ENCODE measurements at places on chromosomes 5 and 9.

- DNase-seq: peak; percentile 23
These were observed 41.9 kb downstream of the TNFAIP8 start for GRCh38 chr5:119397518-119398380.

- no peak for DNase-seq
These were observed 21.8 kb downstream of the LURAP1L start for GRCh38 chr9:12796601-12797000.

DNA sequence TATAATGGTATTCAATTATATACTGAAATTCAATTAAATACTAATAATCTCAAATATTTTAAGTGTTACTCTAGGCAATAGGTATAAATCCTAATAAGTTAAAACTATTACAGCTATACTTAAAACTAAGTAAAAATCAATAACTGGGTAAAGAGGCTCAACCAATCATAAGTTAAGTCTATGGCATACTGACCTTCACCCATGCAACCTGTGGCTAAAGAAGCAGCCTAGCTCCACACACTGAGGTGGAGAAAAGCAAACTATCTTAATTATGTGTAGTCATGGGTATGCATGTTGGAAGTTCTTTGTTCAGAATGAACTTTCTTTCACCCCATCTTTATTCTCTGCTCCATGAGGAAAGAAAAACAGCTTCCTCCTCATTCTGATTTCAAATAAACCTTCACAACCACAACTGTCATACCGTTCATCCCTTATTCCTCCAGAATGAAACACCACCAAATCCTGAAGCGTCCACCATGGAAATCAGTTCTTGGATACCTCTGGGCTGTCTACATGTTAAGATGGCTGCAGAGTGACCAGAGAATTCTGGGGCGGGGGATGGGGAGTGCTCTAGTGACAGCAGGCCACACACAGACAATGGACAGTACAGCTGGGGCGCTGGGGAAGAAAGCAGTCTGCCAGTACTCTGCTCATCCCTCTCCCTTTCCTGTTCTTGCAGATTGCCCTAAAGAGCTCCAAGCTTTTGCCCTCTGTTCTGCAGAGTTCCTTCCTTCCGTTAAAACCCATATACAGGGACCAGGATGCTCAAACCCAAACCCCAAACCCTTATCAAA lies 62.3 kb downstream of the RIGI start:
- no peak for DNase-seq

GRCh38 chr5:6843821-6844220 lies 130.6 kb downstream of the TENT4A start:
- no peak for DNase-seq

GRCh38 chr5:68502531-68502930 lies 287.0 kb downstream of the PIK3R1 start:
- no peak for DNase-seq

DNA sequence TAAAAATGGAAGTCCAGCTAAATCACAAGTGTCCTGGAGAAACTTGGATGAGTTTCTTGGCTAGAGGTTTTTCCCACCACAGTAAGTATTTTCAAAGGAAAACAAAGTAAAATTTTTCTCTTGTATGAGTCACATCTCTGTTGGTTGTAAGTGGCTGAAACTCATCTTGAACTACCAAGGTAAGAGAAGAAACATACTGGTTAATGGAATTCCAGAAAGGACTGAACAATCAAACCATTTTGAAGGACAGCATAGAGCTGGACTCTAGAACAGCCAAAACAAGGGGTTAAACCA lies 102.8 kb upstream of the CDKN2B start:
- peak; percentile 87 for DNase-seq

- DNase-seq: peak; percentile 42
These were observed 110.4 kb upstream of the LIFR start for GRCh38 chr5:38666668-38667498.

- no peak for DNase-seq
These were observed 369.0 kb downstream of the MAT2B start for GRCh38 chr5:163874431-163874830.

- DNase-seq: no peak
These were observed 51.5 kb downstream of the MRPS30 start for GRCh38 chr5:44860267-44860666.

DNA sequence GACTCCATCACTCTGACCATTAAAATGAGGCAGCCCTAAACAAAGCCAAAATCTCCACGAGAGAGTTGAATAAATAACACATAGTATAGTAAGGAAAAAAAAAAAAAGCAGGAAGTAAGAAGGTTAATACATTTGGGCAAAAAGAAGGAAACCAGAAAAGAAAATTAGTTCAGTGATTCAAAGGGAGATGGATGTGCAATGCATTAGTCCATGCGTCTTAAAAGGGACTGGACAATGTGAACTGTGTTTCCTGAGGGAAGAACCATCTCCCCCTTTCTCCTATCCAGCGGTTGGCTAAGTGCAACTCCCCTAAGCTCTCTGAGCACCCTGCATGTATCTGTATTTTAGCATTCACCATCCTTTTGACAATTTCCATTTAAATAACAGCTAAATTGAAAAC lies 1.4 kb downstream of the ANKRA2 start:
- no peak for DNase-seq

GRCh38 chr9:88508326-88508725 lies 26.7 kb upstream of the NXNL2 start:
- no peak for DNase-seq

DNA sequence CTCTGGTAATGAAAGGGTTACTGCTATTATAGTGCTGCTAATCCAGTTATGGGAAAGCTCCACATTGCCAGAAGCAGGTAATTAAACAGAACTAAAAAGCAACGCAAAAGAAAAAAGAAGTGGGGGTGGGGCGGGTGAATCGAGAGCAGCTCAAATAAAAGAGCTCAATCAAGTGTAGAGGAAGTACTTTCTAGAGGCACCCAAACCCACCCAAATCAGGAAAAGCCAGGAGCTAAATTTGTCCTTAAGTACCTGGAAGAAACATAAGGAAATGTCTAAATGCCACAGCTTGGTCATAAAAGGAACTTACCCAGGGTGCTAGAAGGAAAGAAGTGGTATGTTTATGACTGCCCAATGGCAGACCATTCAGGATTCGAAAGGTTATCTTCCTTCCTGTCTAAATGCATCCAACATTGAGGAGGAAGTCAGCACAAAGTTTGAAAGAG lies 2.4 kb upstream of the RNF145 start:
- DNase-seq: no peak

GRCh38 chr5:173598686-173599085 lies 17.8 kb downstream of the BOD1 start:
- DNase-seq: no peak

- DNase-seq: no peak
These were observed 36.4 kb downstream of the MTMR12 start for GRCh38 chr5:32276173-32276853.

DNA sequence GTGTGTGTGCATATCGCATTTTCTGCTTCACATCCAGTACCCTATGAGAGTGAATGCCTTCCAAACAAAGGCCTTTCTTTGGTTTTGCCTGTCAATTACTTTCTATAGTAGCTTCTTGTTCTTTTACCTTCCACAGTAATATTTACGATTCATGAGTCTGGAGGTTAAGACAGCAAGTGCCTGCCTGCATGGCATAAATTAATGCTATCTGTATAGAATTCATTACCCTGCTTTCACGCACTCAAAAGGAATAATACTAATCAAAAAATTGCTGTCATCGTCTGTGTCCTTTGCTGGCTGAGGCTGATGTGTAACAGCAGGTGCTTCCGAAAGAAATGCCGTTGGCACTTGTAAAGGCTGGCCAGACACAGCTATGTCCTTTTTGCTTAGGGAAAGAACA lies 1304.4 kb upstream of the CDH6 start:
- DNase-seq: no peak

DNA sequence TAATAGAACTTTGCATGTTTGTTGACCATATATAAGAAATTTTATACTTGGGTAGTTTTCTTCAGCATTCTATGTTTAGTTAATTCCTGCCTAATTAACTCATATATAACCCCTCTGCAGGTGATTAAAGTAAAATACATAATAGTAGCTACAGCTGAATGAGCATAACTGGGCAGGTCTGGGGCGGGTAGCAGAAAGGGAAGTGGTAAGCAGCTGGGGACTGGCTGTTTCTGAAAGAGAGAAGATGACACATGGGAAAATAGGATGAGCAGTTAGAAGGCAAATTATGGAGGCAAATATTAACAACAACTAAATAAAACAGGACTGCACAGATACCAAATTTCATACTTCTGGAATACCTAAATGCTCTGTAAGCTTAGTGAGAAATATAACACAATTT lies 128.1 kb downstream of the CPLANE1 start:
- DNase-seq: no peak

GRCh38 chr5:60495644-60496520 lies 204.1 kb downstream of the DEPDC1B start:
- no peak for DNase-seq

DNA sequence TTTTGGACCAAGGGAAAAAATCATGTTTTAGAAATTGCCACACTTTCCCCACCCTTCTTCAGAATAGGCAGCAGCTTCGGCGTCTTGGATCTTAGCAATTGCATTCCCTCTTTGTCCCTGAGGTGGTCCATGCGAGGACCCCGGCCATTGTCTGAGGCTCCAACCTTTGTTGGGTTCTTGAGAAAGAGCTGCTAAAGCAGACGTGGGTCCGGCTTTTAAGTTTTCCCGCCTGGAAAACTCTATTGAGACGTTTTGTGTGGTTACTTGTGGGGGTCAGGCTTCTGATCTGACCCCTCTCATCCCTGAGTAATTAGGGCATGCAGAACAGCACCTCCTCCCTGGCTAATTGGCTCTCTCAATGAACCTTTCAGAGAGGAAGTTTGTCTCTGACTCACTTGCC lies 509.6 kb upstream of the TNC start:
- DNase-seq: no peak

- no peak for DNase-seq
These were observed 14.2 kb downstream of the NUDT2 start for GRCh38 chr9:34343605-34344004.

- DNase-seq: peak; percentile 54
These were observed 51.2 kb downstream of the STRBP start for GRCh38 chr9:123217128-123217654.

- DNase-seq: no peak
These were observed 15.6 kb downstream of the TEX53 start for GRCh38 chr9:114641967-114642366.

DNA sequence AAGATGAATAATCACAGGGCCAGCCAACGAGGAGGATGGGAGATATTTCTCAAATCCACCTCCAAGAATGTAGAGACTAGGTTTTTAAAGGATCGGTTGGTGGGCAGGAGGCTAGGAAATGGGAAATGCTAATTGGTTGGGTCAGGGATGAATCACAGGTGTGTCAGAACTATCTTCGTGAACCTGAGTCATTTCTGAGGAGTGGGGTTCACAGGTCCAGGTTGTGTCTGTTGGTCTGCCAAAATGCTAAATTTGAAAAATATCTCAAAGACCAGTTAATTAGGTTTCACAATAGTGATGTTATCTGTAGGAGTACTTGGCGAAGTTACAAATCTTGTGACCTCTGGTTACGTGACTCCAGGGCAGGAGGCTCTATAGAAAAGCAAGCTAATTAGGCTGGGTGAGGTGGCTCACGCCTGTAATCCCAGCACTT lies 2.6 kb upstream of the PLAA start:
- DNase-seq: no peak

Measured in astrocyte of the cerebellum (primary cell).